Stimulated activated CD4-positive, alpha-beta T cell treated with anti-CD3 and anti-CD28 coated beads, Interleukin-15, amount 100 ng/mL, for 1 hour (primary cell): ENCODE measurements at places on chromosomes 6 and 20.

GRCh38 chr6:49264496-49264895 lies 198.6 kb downstream of the MMUT start:
- no peak for DNase-seq

GRCh38 chr6:54003316-54003715 lies 107.9 kb upstream of the MLIP start:
- DNase-seq: no peak

- no peak for DNase-seq
Measured at GRCh38 chr6:108575905-108576494, 15.3 kb downstream of the FOXO3 start.

DNA sequence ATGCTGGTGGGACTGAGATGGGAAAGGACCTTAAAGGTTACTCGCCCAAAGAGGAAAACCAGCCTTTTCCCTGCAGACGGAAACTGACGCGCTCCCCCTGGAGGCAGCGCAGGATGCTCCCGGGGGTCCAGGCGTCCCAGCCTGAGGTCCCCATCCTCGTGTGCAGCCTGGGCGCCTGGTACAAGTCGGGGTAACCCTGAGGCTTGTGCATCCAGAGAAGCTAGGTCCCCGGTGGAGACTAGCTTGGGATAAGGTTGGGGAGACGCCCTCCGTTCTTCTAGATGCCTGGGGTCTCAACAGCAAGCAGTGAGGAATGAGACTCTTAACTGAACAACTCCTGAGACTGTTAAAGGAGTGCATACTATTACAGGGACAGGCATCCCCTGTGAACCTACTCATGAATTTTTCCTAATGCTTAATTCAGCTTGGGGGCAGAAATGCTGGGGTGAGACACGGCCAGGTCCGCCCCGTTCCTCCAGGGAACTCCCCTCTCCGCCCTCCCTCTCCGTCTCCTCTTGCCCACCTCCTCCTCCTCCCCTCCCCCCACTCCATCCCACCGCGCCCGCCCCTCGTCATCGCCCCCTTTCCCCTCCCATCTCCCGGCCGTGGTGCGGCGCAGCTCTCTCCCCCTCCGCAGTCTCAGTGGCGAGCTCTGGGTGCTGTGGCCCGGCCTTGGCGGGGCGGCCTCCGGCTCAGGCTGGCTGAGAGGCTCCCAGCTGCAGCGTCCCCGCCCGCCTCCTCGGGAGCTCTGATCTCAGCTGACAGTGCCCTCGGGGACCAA lies at the start of gene PRSS35:
PRSS35 (plus strand) TSS at position 634 of the 781 bp plus-strand sequence. CDS start 10,908 bp downstream, outside the sequence.
- no peak for DNase-seq

GRCh38 chr6:17628873-17629272 lies 28.8 kb downstream of the FAM8A1 start:
- DNase-seq: no peak

- no peak for DNase-seq
Measured at GRCh38 chr20:63223121-63223825, 7.3 kb upstream of the YTHDF1 start.

DNA sequence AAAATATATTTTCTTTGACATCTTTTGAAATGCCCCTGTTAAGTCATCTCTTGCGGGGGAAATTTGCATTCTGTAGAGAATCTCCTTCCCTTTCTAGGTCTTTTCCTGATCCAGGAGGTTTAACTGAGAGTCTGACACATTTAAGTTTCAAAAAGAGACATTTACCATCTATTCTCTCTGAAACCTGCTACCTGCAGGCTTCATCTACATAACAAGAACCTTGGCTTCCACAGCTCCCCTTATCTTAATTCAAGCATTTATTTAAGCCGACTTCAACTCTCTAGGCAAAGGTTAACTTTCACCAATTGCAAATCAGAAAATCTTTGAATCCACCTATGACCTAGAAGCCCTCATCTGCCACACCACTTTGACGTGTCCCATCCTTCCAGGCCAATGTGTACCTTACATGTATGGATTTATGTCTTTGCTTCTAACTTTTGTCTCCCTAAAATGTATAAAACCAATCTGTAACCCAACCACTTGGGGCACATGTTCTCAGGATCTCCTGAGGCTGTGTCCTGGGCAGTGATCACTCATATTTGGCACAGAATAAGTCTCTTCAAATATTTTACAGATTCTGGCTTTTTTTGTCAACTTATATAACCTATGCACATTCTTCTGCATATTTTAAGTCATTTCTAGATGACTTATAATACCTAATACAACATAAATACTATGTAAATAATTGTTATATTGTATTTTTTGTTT lies 666.7 kb downstream of the UTRN start:
- DNase-seq: no peak

GRCh38 chr6:121142093-121142492 lies 192.2 kb downstream of the TBC1D32 start:
- no peak for DNase-seq

- DNase-seq: no peak
Measured at GRCh38 chr20:56433880-56434255, 21.8 kb downstream of the CASS4 start.

DNA sequence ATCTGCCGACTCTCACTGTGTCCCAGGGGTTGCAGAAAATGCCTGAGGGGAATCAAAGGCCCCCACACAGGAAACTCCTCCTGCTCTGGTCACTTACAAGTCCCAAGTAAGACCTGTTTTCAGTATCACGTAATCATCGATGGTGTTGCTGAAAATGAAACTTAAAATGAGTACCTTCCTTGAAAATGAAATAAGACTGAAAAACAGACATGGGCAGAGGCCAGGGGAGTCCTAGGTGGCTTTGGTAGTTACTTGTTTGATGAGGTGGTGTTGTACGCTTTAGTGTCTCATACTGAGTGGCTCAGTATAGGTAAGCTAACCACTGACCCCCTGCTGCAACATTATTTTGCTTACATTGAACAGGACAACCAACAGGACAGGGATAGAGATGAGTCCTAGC lies 43.0 kb upstream of the SYNCRIP start:
- no peak for DNase-seq

DNA sequence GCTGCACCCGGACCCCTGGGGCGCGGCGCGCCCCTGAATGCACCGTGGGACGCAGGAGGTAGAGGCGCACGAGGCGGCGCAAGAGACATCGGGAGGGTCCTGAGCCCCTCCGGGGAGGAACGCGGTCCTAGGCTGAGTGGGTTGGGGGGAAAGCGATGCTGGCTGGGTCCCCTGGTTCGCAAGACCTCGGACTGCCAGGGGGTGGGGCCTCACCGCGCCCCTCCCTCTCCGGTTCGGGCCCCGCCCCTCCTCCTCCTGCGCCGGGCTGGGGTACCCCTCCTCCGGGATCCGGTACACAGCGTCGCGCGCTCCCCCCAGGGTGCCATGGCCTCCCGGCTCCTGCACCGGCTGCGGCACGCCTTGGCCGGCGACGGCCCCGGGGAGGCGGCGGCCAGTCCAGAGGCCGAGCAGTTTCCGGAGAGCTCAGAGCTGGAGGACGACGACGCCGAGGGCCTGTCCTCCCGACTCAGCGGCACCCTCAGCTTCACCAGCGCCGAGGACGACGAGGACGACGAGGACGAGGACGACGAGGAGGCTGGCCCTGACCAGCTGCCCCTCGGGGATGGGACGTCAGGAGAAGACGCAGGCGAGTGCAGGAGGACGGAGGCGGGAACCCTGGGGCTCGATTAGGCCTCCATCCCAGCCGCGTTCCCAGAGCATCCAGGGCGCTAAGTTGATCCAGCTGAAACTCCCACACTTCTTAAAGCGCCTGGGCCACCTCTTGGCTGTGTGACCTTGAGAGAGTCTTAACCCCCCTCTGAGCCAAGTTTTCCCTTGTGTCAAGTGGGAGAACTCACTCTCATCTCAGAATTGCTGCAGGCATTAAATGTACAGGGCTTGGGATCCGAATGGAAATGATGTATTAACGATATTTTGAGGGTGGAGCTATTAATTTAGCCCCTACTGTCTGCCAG lies 541 bp downstream of the SNX21 start:
- DNase-seq: peak; percentile 43

- no peak for DNase-seq
Measured at GRCh38 chr20:3446779-3447178, 24.0 kb upstream of the ATRN start.

- DNase-seq: no peak
Measured at GRCh38 chr20:44166008-44166407, 21.0 kb downstream of the JPH2 start.

DNA sequence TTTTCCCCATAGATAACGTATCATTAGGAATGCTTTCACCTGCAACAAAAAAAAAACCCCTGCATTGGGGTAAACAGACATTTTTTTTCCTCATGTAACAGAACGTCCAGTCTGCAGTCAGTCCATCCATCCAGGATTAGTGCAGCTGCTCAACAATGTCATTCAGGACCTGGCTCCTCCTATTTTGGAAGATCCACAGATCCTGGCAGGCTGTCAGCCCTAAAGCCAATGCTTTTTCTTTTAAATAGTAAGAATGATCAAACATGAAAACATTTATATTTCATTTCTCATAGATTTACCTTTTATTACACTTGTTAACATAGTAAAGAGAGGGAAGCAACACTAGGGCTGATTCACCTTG lies 116.5 kb upstream of the CCDC28A start:
- no peak for DNase-seq

- no peak for DNase-seq
Measured at GRCh38 chr20:48758206-48758820, 69.5 kb downstream of the PREX1 start.

- DNase-seq: no peak
Measured at GRCh38 chr6:143612186-143612585, 65.6 kb upstream of the PHACTR2 start.

GRCh38 chr6:47405273-47405672 lies 72.3 kb upstream of the CD2AP start:
- DNase-seq: no peak

DNA sequence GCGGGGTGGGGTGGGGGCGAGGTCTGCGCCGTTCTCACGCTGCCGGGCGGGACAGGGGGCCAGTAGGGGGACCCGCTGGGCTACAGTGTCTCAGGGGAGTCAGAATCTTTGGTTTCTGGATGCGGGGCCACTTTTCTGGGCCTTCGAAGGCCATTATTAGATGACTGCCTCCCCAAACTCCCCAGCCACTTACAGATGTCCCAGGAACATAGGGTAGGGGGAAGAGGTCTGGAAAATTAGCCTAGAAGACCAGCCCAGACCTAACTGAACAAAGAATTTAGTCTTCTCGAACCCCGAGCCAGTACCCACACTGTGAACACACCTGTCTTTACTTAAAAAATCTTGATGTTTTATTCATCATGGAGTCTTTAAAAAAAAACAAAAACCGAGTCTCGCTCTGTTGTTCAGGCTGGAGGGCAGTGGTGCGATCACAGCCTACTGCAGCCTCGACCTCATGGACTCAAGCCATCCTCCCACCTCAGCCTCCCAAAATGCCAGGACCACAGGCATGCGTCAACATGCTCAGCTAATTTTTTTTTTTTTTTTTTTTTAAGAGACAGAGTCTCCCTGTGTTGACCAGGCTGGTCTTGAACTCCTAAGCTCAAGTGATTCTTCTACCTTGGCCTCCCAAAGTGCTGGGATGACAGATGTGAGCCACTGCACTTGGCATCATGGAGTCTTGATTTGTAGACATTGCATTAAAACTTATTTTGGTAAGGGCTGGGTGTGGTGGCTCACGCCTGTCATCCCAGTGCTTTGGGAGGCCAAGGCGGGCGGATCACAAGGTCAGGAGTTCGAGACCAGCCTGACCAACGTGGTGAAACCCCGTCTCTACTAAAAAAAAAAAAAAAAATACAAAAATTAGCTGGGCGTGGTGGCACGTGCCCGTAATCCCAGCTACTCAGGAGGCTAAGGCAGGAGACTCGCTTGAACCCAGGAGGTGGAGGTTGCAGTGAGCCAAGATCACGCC lies 3.3 kb upstream of the SLC29A1 start:
- no peak for DNase-seq

- DNase-seq: no peak
Measured at GRCh38 chr6:111269401-111269970, 182.2 kb downstream of the SLC16A10 start.

DNA sequence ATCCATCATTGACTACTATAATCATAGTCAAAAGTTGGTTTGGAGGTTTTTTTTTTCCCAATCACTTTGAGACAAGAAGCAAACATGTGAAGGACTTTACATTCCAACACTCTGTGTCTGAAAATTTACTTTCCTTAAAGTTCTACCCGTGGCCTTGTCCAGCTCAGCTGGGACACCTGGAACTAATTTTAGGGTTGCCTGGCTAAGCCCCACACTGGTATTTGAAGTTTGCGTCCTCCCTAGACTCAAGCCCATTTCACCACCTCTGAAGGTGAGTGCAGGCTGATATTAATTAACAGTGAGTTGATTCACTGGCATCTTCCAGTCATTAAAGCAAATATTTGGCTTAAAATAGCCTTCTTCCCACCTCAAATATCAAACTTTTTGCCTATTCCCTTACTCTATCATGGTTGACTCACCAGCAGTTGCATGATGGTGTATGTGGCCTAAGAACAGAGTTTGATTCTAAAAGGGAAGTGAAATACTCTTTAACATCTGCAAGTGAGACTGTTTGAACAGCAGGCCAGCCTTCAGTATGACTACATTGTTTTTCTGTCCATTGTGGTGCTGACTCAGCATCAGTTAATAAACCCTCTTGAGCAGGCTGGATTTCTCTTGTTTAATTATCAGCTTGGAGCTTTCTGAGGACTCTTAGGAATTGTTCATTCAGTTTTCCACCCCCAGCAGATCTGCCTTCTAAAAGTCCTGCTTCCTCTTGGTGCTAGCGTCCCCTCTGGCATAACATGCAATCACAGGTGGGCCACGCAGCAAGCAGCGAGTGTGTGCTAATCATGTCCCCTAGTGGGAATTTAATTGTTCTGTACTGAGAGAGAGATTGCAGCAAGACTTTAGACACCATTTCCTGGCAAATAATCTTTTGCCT lies 1.8 kb upstream of the PRDM1 start:
- DNase-seq: no peak

DNA sequence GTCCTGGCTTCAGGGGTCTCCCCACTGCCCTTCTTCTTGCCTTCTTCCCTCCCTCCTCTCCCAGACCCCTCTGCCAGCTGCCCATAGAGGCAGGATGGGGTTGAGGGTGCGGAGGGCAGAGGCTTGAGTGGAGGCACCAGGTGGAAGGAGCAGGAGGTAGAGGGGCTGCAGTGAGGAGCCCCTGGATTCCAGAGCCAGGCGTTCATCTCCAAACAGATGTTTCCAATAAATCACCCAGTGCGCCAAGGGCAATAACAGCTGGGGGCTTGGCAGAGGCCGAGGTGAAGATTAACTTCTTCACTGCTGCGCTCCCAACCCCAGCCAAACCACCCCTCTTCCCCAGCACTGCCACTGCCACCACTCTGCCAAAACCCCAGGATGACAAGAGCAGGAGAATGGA lies 10.7 kb downstream of the MDFI start:
- no peak for DNase-seq

- no peak for DNase-seq
Measured at GRCh38 chr6:122567034-122567433, 43.2 kb upstream of the PKIB start.

DNA sequence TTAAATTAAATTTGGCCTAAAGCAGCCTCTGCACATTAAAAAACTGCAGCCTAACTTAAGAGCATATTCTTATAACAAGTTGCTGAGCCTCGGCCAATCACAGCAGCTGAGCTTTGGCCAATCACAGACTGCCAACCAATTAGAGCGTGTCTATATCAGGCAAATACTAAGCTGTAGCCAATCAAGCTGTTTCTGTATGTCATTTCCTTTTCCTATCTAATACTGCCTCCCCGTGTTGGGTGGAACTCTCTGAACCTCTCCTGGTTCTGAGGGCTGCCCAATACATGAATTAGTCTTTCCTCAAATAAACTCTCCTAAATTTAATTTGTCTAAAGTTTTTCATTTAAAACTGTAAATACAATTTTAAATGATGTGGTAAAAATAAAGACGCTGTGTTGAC lies 3.9 kb upstream of the TMEM244 start:
- DNase-seq: no peak
